ENCODE measurements at places on chromosomes 5 and 9. TPM values are rescaled to one million over a fixed set of nuclear protein-coding genes. Genes with fewer than 3 reads are reported as not detected.

Gene LVRN
- not detected for total RNA-seq

Gene CD180
- not detected for total RNA-seq

Gene DNAH5
- total RNA-seq = 0.50 TPM

Gene SHISAL2B
- total RNA-seq = 8.6 TPM

Gene JAKMIP2
- total RNA-seq = 13.4 TPM

Gene BTNL9
- 0.89 TPM for total RNA-seq

Gene CDH6
- 1.4 TPM for total RNA-seq

Gene ICE1
- total RNA-seq = 52.2 TPM

Gene KCNV2
- total RNA-seq = not detected

Gene TICAM2
- 0.67 TPM for total RNA-seq

Gene CDC20B
- not detected for total RNA-seq

Gene EIF4E1B
- 0.63 TPM for total RNA-seq
